Glomerular endothelial cell (primary cell): ENCODE measurements at places on chromosomes 13 and 19.
A peak's percentile ranks its signal among the peaks of the same experiment; 100 is the strongest.

DNA sequence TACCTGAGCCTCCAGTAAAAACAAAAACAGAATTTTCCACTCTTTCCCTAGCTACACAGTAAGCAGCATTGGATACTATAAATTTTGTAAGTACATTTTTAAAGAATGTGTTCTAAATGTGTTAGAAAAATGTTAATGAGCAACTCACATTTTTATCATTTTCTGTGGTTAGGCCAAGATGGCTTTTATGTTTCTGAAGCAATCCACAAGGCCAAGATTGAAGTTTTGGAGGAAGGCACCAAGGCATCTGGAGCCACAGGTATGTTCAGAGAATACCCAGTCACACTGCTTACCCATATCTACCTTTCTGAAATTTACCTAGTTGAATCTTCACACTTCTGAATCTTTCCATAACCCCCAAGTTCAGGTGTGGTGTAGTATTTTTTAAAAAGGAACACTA, 21.6 kb downstream of the SERPINE3 start:
- no peak for DNase-seq

DNA sequence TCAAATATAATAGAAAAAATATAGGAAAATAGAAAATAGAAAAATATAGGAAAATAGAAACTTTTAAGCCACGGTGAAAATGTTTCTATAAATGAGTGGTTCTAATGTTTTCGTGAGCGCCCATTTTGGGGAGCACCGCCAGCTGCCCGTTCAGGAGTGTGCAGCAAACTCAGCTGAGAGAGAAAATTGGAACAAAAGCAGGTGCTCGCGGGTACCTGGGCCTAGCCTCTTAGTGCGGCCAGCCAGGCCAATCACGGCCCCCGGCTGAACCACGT, 204 bp upstream of the PDX1 start:
- no peak for DNase-seq

GRCh38 chr19:18972851-18973250, 31.8 kb upstream of the HOMER3 start:
- no peak for DNase-seq

GRCh38 chr19:33700408-33701013, 78.8 kb downstream of the CHST8 start:
- DNase-seq: no peak

DNA sequence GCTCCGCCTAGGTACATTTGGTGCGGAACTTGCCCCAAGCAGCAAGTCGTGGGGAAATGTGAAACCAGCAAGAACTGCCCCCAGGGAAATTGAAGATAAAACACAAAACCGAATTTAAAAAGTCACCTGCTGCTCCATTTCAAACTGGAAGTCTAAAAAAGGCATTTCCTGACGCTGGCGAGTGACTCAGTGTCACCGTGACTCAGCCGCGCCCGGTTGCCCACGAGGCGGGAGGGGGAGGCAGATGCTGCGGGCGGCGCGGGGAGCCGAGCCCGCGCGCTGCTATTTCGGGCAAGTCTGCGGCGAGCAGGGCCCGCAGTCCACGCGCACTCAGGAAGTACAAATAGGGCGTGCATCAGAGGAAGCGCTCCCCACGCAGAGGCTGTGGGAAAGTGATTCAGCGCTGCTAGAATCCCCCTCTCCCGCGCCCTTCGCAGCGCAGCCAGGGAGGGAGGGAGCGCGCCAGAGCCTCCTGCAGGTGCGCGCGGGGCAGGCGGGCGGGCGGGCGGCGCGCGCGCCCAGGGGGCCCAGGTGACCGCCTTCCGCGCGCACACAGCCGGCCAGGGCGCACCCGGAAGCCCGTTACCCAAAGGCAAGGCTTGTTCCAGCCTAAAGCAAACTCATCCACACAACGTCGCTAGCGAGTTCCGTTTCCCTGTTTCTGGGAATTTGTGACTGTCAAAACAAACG, 168.8 kb downstream of the COL4A1 start:
- DNase-seq: no peak

- no peak for DNase-seq
Observed at GRCh38 chr13:39245688-39246087, 207.4 kb downstream of the NHLRC3 start.

DNA sequence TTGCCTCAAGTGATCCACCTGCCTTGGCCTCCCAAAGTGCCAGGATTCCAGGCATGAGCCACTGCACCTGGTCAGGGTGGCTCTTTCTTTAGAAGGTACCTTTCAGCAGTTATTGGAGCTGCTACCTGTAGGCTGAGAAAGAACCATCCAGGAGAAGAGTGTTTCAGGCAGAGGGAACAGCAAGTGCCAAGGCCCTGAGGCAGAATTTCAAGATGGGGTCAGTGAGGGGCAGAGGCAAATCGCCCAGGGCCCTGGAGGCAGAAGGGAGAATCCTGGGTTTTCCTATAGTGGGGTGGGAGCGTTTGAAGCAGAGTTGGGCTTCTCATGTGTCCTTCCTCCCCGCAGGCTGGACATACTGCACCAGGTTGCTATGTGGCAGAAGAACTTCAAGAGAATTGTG, 2.2 kb downstream of the MRPL4 start:
- no peak for DNase-seq

GRCh38 chr19:4654437-4655361, 15.4 kb downstream of the TNFAIP8L1 start:
- no peak for DNase-seq

GRCh38 chr19:13942023-13942684, 3.9 kb upstream of the PODNL1 start:
- DNase-seq: no peak

DNA sequence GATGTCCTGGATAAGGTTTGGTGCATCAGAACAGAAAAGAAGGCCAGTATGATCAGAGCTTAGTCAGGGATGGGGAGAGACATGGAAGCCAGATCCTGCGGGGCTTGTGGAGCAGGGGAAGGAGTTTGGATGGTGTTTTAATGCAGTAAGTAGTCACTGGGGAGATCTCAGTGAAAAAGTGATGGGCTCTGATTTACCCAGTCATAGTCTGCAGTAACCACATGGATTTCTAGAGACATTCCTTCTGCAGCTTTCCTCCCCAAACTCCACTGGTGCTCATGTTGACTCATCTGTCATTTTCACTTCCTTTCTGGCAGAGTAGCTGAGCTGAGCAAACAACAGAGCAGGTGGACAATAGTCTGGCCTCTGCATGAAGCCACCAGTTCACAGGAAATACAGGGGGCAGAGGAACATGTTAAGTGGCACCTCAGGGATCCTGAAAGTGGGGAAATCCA, 144.1 kb downstream of the DPF1 start:
- DNase-seq: peak; percentile 71

DNA sequence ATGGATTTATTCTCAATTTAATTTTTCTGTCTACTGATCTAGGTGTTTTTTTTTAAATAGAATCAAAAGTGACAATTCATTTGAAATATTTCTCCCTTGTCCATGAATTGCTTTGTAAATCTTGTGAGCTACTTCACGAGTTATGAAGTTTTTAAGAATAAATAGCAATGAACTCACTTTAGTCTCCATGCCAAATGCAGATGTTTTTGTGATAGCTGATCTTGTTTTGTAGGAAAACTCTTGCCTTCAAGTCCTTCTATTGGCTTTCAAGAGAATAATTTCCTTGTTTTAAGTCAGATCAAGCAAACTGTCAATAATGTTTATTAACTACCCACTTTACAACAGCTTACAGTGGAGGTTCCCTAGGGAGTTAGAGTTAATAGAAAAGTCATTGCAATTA, 99.8 kb downstream of the ITGBL1 start:
- DNase-seq: no peak
